ENCODE measurements at places on chromosomes 1 and 21.

- peak; percentile 59 for DNase-seq
Observed at GRCh38 chr1:176949033-176949662, 215.4 kb downstream of the ASTN1 start.

- DNase-seq: no peak
Observed at GRCh38 chr1:38059635-38060250, 13.2 kb upstream of the POU3F1 start.

- no peak for DNase-seq
Observed at GRCh38 chr1:191022856-191023255, 545.2 kb upstream of the BRINP3 start.

GRCh38 chr1:100581096-100581705 is 43.3 kb downstream of the GPR88 start:
- no peak for DNase-seq

- no peak for DNase-seq
Observed at GRCh38 chr1:110005971-110006370, 21.4 kb downstream of the AHCYL1 start.

- DNase-seq: no peak
Observed at GRCh38 chr1:2270260-2271100, 42.4 kb downstream of the SKI start.

- no peak for DNase-seq
Observed at GRCh38 chr1:966704-967300, 520 bp downstream of the PLEKHN1 start.

DNA sequence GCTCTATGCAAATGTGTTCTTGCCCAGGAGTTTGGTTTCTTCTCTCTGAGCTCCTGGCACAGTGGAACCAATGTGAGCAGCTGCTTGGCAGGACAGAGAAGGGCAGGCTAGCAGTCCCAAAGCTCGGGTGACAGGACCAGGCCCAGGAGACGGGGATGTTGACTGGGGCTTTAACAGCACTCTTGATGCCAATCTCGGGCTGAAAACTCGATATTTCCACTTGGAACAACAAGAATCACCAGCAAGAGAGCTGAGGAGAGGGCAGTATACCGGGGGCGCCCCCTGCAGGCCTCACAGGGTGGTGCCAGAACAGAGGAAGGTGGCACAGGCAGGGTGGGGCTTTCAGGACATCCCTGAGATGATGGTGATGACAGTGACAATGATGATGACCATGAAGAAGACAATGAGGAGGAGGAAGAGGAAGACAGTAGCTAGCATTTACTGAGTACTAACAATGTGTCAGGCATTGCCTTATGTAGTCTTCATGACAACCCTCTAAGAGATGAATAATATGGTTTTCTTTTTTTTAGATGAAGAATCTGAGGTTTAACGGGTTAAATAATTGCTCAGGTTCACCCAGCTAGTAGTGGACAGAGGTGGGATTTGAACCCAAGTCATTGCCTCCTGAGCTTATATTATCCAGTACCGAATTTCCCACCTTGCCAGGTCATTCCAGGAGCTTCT is 2.7 kb upstream of the KCNJ9 start:
- DNase-seq: no peak

DNA sequence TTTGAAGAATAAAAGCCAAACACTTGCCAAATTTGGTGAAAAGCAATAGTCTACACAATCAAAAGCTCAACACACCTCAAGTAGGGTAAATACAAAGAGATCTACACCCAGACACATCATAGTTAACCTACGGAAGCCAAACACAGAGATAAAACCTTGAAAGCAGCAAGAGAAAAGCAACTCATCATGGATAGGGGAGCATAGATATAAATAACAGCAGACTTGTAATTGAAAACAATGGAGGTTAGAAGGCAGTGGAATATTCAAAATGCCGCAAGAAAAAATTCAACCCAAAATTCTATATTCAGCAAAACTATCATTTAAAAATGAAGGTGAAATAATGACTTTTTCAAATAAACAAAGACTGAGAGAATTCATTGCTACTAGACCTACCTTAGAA is 105.1 kb downstream of the ITSN1 start:
- DNase-seq: no peak

GRCh38 chr1:111176678-111177077 is 23.8 kb downstream of the DENND2D start:
- DNase-seq: no peak

GRCh38 chr21:38807986-38808385 is 2.3 kb downstream of the ETS2 start:
- DNase-seq: no peak

DNA sequence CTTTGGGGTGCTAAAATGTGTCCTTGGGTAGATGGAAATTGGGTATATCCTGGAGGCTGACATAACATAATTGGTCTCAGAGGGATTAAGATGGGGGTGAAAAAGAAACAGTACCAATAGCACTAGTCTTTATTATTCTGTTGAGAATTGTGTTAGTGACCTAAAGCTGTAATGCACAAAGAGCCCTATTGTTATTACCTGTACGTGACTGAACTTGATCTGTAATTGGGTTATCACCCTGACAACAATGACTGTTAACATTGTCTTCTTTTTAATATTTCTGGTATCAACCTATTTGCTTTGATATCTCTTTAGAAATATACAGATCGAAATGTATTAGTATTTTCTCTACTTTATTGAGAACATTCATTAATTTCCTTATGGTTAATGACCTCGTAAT is 147.6 kb downstream of the NEK7 start:
- no peak for DNase-seq

DNA sequence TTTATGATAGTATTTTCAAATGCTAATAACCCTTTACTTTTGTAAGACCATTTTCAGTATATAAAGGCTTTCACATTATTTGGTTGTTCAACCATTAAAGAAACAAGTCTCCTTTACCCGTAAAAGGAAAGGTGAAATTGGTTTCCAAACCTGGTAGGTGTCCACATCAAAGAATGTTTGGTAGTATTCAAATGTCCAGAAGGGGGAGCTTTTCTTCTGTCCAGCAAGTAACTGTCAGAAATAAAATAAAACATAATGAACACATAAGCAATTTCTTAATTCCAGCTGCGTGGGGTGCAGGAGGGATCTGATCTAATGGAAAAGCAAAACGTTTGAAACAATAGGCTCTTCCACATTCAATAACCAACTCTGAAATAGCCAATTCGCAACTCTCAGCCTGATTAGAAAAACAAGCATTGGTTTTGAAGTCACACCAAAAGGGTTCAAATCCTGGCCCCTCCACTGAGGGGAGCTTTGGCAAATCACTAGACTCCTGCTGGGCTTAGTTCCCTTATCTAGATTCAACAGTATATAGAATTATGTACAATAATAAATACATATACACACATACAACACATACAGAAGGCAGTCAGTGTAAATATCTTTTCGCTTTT is 11.0 kb downstream of the YIPF1 start:
- peak; percentile 17 for DNase-seq

DNA sequence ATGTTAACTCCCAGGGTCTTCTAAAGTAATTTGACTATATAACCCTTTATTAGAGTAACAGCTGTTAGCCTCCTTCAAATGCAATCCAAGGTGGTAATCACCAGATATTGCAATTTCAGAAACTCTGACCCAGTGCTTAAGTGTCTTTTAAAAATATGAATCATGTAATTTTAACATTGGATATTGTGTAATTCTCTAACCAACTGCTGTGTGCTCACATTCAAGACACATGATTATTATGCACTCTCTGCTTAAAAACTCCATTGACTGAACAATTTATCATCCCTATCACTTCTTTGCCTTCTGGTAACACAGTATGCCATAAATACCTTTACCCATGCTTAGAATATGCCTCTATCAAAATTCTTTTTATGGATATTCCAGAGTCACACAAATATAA is 537.4 kb upstream of the RGS18 start:
- no peak for DNase-seq

GRCh38 chr21:46503922-46504550 is 45.3 kb downstream of the DIP2A start:
- DNase-seq: no peak

DNA sequence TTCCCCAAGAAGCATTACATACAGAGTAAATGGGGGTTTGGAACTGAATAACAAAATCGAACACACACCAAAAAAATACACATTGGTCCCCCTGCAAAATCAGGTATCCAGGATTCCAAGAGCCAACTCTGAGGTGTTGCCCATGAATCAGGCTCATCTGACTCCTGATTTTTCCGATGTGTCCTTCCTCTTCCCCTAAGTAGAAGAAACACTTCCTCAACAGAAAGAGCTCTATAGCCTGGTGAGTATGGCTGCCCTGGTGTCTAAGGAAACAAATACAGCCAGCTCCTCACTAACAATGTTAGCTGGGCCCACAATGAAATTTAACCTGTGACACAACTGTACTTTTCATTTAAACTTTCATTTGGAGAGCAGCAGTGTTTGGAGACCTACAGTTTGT is 33.6 kb downstream of the ERI3 start:
- DNase-seq: no peak

DNA sequence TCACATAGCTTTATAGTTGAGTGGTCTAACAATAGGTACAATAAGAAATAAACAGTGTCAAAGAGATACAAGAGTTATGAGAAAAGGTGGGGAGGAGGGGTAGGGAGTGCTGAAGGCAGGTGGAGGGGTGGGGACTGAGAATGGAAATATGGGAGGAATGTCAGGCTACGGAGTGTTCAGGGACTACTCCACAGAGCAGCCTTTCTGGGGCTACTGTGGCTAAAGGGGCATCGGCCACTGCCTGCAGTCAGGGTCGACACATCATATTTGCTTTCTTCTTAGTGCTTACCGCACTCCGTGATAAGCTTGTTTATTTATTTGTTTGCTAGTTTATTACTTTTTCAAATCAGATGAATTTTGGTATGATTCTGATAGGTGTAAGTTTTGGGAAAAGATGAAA is 34.4 kb upstream of the CRNN start:
- DNase-seq: no peak

DNA sequence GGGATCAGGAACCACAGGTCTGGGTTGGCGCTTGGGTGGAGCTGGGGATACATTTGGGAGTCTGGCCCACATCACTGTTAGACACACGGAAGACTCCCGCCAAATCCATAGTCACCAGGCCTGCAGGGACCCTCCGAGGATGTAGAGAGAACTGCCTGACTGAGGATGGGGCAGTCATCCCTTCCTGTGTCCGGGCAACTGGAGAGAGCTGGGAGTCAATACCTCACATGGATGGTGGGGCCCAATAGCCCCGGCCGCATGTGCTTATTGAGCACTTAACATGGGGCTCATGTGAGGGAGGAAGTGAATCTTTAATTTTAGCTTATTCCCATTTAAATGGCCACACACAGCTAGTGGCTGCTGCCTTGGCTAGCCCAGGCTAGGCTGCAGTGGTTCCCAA is 124.5 kb downstream of the TLR5 start:
- no peak for DNase-seq

GRCh38 chr1:107793896-107794453 is 171.0 kb downstream of the VAV3 start:
- no peak for DNase-seq

DNA sequence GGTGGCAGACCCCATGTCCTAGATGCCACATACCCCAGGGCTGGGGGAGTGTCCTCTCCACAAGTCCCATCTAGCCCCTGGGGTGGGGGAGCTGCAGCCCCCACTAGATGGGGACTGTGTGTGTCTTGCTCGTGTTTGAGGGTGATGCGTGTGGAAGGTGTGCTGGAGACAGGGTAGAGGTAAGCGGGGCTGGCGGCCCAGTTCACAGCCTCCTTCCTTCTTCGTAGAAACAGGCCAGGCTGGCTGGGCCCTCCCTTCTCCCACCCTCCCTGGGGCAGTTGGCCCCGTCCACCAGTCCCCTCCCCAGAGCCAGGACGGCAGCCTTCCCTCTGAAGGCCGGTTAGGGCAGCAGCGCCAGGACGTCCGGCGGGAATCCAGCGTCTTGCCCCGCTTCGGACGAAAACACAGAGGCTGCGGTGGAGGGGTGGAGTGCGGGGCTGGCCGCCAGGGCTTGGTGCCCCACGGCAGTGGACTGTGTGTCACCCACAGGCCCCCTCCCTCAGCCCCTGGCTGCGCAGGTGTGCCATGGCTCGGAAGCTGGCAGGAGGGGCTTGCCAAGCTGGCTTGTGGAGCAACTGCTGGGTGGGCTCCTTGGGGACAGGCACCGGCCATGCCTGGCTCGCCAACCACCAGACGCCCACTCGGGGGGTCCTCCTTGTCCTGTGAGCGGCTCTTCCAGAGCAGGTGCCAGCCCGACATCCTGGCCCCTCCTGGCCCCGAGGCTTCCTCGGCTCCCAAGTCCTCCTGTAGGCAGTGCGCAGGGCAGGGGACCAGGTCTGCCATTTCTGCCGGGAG is 3.6 kb downstream of the PRDM16 start:
- no peak for DNase-seq

DNA sequence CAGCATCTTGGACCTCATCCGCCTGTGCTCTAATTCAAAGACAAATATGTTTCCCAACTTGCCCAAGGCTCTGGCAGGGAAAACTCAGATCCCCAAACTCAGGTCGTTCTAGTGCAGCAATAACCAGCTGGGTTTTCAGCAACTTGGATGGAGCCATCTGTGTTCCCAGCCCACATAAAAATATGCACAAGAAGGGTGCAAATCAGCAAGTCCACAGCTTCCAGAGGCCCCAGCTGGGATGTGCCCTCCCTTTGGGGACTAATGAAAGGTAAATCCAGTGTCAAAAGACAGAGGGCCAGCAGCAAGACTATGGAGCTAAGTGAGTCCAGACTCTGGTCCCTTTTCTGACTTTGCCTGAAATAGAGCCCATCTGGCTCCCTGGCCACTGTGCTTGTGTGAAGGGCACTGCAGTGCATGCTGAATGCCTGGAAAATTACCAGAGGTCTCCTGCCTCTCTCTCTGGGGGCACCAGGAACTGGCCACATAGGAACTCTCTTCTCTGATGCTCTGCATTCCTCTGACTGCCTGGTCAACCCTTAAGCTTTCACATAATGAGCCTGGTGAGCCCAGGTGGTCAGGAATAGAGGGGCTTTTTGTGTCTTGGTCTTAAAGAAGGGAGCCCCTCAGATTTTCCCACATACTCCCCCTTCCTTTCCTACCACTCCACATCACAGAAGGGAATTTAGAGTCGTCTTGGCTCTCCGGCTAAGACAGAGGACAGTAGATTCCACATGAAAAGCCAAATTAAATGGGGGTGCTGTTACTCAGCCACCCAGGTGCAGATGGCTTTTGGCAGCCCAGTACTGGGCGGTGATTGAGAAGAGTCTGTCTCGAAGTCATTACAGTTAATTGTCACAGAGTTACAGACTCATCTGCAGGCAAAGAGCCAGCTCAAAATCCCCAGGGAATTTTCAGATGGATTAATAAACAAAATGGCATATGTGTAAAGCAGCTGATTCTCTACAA is 88.1 kb upstream of the C1orf21 start:
- no peak for DNase-seq

- no peak for DNase-seq
Observed at GRCh38 chr1:62013264-62013663, 181.4 kb upstream of the L1TD1 start.

DNA sequence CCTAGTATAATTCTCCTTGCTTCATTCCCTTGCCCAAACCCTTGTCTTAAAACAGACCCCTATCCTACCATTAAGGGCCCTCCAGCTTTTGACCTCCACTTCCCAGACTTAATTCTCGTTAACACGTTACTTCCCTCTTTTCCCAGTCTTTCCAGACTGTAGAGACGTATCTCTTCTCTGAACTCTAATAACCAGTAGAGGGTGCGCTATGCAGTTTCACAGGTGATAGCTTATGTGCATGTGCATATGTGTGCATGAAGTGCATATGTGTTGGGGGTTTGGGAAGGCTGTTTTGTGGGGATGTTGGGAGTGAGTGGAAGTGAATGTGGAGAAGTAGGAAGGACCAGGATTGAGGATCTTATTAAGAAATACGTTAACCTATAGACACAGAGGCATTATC is 78.1 kb upstream of the CCDC190 start:
- DNase-seq: no peak

- no peak for DNase-seq
Observed at GRCh38 chr1:53733975-53734649, 4.9 kb downstream of the GLIS1 start.
